ENCODE measurements at places on chromosomes 4 and X.

DNA sequence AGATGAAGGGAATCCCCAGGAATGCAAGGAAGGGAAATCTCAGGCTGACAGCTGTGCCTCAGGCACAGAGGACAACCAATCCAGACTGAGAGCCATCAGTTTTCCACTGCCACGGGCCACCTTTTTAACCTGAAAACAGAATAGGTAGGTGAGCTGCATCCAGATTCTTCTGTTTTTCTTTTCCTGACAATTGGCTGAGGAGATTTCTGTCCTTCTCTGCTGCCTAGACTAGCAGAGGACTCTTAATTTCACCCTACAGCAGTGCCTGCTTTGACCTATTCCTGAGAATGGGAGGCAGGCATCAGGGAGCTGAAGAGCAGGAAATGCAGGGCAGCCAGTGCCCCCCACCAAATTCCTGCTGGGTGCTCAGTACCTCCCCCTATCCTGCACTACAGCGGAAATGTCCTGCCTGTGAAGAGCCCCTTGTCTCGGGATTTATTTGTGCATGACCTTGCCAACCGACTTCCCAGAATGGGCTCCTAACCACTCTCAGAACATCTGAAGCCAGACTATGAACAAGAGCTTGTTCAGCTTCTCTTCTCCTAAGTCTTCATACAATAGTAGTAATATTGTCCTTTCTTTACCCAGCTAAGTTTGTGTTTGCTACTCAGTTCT lies 65.1 kb downstream of the CASK start:
- no peak for DNase-seq

DNA sequence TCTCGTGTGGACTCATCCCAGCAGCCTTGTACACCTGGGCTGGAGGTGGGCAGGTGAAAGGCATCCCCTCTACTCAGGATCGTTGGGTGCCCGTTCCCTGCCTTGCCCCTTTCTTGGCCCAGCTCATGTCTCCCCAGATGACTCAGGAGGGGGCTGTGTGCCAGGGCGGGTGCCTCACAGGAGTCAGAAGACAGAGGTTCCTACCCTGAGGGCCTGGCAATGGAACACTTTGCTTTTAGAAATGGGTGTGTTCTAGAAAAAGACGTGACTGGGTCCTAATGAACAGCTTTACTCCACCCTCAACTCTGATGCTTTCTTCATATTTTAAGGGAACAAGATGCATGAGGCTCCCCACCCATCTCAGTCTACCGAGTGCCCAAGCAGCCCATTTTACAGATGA lies 22.5 kb upstream of the TRIM2 start:
- DNase-seq = no peak

DNA sequence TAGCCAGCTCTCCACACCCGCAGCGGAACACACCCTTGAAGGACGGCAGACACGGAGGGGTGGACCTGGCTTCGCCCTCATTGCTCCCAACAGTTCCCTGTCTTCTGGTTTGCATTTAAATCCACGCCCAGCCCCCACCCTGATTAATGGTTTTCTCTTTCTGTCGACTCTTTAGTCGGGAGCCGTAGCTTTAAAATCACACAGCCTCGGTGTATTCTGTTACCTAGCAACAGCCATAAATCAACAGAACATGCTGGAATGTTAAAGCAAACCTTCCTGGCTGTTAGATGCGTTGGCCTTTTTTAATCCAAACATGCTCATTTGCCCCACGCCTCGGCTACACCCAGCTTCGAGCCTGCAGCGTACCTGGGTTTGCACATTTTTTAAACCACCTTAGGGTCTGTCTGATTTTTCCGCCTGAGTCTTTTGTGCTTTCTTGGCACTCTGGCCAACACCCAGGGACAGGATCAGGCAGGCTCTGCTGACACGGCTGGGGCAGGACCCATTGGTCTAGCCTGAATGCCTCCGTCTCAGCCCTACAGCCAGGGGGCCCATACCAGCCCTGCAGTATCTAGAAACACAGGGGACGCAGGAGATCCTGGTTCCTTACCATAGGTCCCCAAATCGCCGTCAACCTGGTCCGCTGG lies 21.4 kb upstream of the PPP2R2C start:
- DNase-seq = no peak

GRCh38 chrX:809081-809480 lies 178.5 kb downstream of the SHOX start:
- DNase-seq = no peak

DNA sequence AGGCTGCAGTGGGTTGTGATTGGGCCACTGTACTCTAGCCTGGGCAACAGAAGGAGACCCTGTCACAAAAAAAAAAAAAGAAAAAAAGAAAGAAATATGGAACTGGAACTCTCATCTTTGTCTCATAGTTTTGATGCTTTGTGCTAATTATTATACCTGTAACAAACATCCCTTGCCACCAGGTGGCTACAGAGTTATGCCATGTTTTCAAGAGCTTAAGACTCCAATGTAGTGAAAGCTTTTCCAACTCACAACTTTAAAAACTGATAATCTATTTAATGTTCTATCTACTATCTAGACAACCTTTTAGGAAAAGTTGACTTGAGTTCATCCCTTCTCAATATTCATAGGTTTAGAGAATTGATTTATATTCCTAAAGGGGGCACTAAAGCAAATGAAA lies 42.4 kb downstream of the HTR2C start:
- DNase-seq = peak; percentile 1

- DNase-seq = no peak
Measured at GRCh38 chr4:82613121-82613520, 51.3 kb upstream of the TMEM150C start.

DNA sequence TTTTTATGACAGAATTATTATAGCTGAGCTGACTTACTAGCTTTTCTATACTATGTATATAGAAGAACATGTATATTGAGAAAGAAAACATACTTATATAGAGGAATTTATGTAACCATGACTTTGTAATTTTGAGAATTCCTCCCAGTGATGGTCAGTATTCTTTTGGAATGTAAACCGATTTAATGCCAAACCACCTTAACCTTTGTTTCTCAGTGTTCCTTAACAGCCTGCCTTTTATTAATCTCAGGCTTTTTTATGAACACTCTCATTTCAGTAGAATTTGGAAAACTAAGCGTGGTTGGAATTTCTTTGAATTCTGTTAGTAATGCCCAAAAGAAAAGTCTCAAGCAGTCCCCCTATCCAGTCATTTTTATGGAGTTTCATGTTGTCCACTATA lies 47.0 kb downstream of the MOSPD2 start:
- DNase-seq = peak; percentile 26

- no peak for DNase-seq
Measured at GRCh38 chr4:154781126-154781982, at the start of gene RBM46. Gene RBM46, plus strand, starts transcription at chr4:154781272. Its CDS starts 15,481 bp downstream, at chr4:154796753.

- DNase-seq = no peak
Measured at GRCh38 chr4:52670121-52670520, 11.0 kb upstream of the USP46 start.

DNA sequence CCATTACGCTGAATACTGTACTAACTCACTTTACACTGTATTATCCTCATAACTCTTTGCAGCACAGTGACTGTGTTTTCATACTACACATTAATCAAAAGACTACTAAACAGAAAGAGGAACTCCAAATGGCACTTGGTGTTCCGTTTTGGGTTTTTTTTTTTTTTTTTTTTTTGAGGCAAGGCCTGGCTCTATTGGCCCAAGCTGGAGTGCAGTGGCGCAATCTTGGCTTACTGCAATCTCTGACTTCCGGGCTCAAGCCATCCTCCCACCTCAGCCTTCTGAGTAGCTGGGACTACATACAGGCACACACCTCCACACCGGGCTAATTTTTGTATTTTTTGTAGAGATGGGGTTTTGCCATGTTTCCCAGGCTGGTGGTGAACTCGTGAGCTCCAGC lies 10.7 kb downstream of the KLHL8 start:
- peak; percentile 24 for DNase-seq

GRCh38 chr4:181860157-181860556 lies 383.0 kb upstream of the TENM3 start:
- DNase-seq = peak; percentile 77

- DNase-seq = no peak
Measured at GRCh38 chr4:6153874-6154273, 46.5 kb downstream of the JAKMIP1 start.

DNA sequence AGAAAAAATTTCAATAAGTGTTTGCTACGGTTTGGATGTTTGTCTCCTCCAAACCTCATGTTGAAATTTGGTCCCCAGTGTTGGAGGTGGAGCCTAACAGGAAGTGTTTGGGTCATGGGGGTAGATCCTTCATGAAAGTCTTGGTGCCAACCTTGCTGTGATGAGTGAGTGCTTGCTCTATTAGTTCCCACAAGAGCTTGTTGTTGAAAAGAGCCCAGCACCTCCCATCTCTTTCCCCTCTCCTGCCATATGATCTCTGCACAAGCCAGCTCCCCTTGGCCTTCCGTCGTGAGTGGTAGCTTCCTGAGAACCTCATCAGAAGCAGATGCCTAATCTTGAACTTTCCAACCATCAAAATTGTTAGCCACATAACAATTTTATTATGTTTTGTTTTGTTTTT lies 10.3 kb upstream of the RAB40A start:
- DNase-seq = peak; percentile 41

- no peak for DNase-seq
Measured at GRCh38 chr4:22334155-22334554, 181.7 kb downstream of the ADGRA3 start.

GRCh38 chr4:183492791-183493222 lies 12.1 kb upstream of the ING2 start:
- DNase-seq = peak; percentile 68

DNA sequence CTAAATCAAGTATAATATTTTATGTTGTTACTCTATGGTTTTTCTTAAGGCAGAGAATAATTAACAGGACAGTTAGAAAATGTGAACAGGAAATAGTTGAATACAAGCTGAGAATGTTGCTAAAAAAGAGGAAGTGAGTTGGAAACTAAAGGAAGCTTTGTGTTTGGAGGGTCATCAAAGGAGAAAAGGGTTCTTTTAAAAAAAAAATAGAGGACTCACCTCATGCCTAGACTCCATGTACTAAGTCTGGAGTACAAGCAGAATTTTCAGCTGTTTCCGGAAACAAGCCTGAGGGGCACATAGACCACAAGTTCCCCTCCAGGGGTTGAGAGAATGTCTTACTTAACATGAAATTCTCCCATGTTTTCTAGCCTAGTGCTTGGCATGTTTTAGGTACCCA lies 20.1 kb upstream of the MAP7D3 start:
- DNase-seq = no peak

GRCh38 chr4:20544645-20545044 lies 155.6 kb upstream of the PACRGL start:
- DNase-seq = peak; percentile 71

DNA sequence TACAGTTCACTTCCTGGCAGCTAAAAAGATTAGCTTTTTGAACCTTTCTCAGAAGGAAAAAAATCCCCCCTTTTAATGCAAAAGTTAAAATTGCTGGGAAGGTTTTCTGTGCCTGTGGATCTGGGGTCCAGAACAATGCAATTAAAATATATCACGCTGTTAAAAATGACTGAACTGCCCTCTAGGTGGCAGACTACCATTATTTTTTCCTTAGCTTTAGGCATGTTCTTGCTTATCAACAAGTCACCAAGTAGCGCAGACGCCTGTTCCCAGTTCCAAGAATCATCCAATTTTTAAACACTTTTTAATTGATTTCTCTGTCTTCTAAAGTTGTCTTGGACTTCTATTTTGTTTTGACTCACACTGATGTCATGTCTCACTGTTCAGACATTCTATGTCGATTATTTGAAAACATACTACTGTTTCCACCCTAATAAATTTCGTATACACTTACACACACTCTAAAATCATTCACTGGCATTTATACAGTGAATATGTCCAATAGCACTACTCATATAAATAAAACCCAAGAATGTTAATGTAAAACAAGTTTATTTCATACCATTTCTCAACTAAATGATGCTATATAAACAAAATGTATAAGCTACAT lies 661.6 kb downstream of the RAPGEF2 start:
- no peak for DNase-seq

GRCh38 chrX:154325541-154325940 lies 29.9 kb downstream of the TKTL1 start:
- DNase-seq = no peak
